ENCODE measurements at places on chromosomes 16 and 17.

- no peak for DNase-seq
Observed at GRCh38 chr17:49862781-49863331, 15.0 kb upstream of the TAC4 start.

- no peak for DNase-seq
Observed at GRCh38 chr17:43482103-43483012, 1.4 kb upstream of the DHX8 start.

DNA sequence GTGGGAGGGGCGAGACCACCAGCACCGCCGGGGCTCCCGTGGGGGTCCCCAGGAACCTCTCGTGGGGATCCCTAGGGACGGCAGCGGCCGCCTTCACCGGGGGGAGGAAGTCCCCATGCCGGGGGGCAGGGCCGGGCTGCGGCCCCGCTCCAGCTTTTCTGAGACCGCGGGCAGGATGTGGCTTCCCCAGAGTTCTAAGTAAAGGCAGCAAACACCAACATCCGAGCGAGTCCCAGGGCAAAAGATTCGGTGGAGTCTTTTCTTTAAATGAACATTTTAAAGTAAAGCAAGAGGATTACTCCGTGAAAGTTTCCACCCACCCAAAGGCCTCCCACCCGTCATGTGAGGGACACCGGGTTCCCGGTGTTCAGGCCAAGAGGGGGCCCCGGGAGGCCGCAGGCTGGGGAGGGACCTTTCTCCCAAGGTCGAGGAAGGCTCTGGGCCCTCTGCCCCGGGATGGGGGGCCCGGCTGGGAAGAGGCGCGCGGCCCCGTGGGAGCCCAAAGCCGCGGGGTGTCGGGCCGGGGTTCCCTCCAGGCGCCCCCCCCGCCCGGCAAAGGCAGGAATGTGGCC lies 137.2 kb upstream of the RPH3AL start:
- DNase-seq: peak; percentile 36

- no peak for DNase-seq
Observed at GRCh38 chr17:49766918-49767530, 3.1 kb upstream of the FAM117A start.

DNA sequence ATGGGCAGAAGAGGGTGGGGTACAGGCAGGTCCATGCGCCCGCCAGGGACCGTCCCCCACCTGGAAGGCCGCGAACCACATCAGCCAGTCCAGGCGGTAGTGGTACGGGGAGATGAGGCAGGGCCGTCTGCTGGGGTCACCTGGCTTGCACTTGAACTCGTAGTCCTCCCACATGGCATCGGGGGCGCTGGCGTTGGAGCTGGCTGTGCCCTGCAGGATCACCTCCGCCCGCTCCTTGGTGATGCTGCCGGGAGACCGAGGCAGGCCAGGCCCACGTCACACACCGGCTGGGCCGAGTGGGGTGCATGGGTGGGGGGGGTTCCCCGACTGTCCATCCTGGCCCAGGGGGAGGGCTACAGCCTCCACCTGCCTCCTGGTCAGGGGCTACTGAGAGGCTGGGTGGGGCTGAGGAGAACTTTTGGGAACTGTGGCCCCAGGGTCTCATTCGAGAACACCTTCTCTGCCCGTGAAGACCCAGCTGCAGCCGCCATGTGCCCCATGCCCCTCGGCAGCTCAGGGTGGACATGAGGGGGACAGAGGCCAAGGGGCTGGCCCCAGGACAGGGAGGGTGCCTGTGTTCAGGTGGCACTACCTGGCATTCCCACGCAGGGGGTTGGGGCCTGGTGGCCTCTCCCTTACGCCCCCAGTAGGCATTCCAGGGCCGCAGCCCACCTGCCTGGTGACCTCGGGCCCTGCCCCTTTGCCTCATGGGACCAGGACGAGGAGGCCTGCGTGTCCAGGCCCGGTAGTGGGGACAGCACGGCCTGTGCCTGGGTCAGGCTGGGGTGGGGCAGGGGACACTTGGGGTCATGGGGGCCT lies 69.5 kb upstream of the GNG13 start:
- no peak for DNase-seq

- no peak for DNase-seq
Observed at GRCh38 chr17:35817196-35817595, 7.9 kb downstream of the TAF15 start.

DNA sequence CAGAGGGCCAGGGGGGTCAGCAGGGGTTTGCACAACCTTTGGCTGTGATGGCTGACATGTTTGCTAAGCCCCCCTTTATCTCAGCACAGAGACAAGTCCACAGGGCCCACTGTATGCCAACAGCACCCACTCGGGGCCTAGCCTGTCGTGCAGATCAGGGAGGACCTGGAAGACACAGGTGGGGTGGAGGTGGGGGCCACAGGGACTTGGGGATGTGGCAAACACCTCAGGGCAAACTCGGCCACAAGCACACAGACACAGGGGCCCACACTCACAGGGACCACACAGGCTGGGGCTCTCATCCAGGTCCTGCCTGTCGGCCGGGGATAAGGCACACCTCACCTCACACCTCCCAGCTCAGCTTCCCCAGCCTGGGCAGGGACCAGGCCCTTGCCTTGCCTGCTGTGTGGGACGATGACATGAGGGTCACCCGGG lies 87.9 kb downstream of the C16orf78 start:
- no peak for DNase-seq

DNA sequence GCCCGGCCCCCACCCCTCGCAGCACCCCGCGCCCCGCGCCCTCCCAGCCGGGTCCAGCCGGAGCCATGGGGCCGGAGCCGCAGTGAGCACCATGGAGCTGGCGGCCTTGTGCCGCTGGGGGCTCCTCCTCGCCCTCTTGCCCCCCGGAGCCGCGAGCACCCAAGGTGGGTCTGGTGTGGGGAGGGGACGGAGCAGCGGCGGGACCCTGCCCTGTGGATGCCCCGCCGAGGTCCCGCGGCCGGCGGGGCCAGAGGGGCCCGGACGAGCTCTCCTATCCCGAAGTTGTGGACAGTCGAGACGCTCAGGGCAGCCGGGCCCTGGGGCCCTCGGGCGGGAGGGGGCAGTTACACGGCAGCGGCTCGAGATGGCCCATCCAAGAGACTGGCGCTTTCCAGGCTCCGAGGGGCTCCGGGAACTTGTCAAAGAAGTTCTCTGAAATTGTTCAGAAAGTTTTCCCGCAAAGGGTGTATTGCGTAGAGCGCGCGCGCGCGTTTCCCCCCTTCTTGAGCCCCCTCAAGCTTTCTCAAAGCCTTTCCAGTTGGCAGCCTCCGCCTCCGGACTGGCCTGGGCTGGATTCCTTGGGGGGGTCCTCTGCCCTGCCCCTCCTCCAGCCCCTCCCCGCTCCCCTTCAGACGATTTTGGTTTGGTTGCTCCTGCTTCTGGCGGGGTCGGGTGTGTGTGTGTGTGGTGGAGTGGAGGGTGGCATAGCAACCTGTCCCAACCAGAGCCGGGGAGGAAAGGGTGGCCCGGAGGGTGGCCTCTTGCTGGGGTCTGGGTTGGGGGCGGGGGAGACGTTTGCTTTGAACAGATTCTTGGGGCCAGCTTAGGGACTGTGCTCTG lies 504 bp downstream of the ERBB2 start:
- no peak for DNase-seq

GRCh38 chr17:73725794-73726515 lies 81.7 kb upstream of the SDK2 start:
- no peak for DNase-seq

GRCh38 chr17:16363749-16364536 lies 10.7 kb upstream of the CENPV start:
- DNase-seq: peak; percentile 75

- DNase-seq: no peak
Observed at GRCh38 chr16:78323315-78323714, 223.9 kb downstream of the WWOX start.

- DNase-seq: no peak
Observed at GRCh38 chr17:79646721-79647455, 36.0 kb upstream of the RBFOX3 start.

DNA sequence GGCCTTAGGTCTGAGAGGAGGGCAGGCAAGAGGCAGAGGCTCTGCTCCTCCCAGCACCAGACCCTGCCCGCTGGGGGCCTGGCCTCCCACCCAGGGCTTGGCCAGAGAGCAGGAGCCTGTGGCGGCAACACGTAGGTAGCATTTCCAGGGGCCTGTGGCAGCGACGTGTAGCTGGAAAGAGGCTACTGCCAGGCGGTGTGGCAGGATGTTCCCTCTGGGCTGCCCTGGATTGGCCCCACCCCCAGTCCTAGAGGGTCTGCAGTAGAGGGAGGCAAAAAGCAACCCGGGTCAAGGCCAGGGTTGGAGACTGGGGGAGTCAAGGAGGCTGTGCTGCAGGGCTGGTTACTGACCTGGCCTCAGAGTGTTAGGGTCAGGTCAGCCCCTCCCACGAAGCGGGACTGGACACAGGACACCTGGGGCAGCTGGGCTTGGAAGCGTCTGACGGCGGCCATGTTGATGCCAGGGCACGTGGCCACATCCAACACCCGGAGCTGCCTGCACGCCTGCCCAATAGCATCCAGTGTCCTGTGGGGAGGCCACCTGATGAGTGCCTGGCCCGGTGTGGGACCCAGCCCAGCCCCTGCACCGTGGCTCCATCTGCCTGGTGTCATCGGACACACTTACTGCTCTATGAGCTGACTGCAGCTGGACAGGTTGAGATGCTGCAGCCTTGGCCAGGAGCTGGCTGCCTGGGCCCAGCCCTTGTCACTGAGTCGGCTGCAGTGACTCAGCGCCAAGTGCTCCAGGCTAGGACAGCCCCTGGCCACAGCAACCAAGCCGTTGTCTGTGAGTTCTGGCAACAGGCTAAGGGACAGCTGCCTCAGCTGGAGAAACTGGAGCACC lies 8.5 kb downstream of the ELMO3 start:
- DNase-seq: peak; percentile 46

DNA sequence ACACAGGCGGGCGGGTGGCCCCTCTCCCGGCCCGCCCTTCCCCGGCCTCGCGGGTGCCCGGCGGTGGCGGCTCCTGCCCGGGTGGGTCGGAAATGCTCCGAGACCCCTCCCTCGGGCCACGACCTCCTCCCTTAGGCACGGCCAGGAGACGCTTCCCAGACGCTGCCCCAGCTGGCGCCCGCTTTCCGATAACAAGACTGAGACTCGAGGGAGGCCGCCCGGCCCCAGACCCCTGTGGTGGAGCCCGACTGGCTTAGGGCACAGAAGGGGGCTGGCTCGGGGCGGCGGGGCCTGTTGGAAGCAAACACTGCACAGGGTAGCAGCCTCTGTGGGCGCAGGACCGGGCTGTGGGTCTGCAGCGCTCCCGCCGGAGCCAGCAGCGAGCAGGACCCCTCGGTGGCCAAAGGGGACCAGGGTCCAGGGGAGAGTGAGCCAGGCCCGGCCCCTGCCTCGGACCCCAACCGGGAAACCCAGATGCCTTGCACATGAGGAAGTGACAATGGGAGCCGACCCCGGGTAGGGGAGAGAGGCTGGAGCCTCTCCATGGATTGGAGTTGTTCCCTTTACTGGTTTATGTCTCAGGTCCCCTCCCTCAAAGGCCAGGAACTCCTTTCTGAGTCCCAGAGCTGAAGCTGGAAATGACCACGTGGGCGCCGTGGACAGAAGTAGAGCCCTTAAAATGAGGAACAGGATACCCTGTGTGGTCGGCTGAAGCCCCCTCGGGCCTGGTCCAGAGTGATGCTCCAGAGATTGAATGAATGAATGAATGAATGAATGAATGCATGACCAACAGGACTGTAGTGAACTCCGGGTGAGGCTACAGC lies 19.8 kb upstream of the ADCY7 start:
- no peak for DNase-seq

Measured in fibroblast of mammary gland (primary cell).